Stimulated activated CD4-positive, alpha-beta T cell treated with anti-CD3 and anti-CD28 coated beads, Interleukin-4, amount 100 ng/mL, for 1 hour (primary cell): ENCODE measurements at places on chromosomes 13 and 19.

GRCh38 chr13:100872761-100873160, 198.2 kb upstream of the TMTC4 start:
- no peak for DNase-seq

DNA sequence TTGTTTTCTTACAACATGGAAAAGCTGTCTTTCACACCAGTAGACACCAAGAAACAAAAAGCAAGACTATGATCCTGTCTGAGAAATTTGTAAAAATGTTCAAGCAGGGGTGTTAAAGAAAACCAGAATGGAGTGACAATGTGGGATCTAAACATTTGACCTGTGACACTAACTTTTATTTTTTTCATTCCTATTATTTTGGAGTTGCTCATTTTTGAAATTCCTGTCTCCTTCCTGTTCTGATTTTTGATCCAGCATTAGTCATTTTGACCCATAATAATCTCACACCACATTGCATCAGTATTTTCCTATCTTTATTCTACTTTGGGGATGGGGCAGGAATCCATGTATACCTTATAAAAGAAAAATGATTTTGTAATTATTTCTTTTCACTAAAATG, 164.2 kb downstream of the DLEU7 start:
- no peak for DNase-seq

DNA sequence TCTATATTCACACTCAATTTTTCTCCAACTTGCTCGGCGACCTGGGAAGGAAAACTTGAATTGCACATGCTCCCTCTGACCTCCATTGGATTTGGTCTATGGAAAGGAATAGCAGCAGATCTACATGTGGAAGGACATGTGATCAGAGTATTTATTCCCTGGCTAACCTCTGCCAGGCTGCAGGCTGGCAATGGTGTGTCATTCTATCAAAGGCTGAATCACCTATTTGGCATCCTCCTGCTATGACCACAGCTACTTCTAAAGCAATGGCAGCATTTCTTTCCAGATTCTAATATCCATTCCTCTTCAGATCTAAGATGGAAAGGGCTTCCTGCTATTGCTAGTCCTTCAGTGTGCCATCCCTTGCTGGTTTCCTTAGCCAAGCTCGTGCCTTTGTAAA, 144.3 kb upstream of the FREM2 start:
- DNase-seq, result no peak

DNA sequence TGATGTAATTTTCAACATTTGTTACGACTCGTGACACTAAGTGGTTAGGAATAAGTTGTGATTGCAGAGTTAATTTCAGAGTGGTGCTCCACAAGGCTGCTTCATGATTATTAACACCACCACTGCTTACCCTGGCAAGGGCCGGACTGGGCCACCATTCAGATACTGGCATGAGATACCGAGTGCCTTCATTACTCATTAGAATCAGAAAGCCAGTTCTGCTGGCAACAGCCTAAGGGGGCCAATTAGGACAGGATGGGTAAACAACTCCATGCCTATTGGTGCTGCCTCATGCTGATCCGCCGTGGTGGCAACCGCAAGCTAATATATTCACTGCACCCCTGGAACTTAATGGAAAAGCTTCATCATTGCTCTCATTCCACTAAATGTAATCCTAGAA, 575.1 kb downstream of the EFNB2 start:
- DNase-seq, result no peak

- peak; percentile 82 for DNase-seq
These were observed 15.0 kb upstream of the PGLS start for GRCh38 chr19:17496337-17496997.

DNA sequence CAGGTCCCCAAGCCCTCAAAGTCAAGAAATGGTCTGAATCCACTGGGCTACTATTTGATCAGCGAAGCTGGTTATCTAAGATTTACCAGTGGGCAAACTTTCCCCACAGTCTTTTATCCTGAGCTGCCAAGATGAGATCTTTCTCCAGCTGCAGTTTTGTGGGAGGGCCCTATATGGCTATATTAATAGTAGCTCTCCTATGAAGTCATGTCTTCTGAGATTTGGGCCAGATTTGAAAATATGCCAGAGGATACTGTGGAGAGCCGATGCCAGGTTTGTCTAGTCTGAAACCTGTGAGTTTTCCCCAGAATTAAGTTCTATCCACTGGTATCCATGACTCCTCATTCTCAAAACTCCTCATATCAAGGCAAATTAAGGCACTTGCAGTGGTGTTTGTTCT, 173.2 kb downstream of the FLT1 start:
- no peak for DNase-seq

DNA sequence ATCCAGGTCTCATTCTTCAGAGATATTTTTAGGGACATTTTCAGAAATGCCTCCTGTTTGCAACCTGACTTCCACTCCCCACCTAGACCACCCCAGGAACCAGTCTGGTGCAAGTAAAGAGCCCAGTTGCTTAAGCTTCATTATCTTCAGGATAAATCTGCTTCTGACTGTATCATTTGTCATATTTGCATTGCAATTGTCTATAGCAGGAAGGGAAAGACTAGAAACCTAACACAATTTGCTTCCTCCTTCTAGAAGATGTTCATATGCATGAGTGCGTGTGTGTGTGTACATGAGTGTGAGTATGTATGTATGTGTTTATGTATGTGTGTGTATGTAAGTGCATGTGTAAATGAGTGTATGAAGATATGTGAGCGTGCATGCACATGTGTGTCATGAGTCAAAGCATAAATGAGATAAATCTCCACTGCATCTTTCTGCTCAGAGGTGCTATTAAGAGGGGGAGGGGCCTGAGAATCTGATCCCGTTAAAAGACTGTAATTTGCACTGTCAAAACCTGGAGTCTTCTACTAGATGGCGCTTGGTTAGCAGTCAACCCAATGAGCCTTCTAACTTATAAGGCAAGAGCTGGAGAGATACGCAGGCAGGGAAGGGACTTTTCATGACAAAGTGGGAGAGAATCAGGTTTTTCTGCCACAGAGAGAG, 178.8 kb upstream of the KL start:
- no peak for DNase-seq

DNA sequence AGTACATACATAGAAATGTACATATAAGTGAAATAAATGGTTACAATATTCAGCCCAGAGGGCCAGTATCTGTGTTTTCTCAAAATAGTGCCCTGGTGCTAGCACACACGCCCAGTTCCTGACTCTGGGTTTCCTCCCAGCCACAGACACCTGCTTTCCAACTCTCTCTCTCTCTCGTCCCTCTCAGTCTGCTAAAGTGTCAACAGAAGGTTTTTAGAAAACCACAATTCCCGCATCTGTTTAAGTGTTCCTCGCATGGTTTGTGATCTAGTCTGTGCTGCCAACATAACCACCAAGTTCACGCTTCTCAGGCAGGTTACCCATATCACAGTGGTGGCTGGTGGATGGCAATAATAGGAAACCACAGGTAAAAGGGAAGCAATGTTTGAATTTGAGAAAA, 17.8 kb upstream of the UPF3A start:
- DNase-seq, result no peak

DNA sequence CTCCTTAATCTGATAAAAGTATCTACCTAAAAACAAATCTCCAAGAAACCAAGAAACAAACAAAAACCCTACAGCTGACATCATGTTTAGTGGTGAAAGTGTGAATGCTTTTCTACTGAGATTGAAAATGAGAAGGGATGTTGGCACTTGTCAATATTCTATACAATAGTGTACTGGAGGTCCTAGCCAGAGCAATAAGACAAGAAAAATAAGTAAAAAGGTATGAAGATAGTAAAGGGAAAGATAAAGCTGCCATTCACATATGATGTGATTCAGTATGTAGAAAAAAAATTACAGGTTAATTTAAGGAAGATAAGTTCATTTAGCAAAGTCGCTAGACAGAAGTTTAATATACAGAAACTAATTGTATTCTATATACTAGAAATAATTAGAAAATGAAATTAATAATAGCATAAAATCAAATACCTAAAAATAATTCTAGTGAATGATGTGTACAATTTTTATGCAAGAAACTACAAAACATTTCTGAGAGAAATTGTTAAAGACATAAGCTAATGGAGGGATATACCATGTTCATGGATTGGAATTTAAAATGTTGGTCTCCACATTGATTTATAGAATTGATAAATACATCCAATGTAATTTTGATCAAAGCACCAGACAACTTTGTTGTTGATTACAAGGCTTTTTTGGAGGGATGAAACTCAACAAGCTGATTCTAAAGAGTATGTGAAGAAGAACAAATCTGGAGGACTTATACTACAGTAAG, 2.4 kb upstream of the SLC7A10 start:
- no peak for DNase-seq

DNA sequence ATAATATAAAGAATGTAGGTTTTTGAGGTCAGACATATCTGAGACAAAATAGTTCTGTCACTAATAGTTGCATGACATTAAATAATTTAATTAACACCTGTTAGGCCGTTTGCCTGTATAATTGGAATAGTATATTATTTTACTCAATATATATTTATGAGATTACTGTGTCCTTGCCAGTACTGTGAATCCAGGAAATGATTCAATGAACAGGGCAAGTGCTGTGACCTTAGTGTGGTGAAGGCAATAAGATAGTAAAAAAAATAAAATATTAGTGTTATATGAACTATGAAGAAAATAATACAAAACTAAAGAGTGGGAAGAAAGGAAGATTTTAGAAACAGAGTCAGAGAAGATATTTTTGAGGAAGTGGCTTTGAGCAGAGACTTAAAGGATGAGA, 403.7 kb downstream of the PCDH9 start:
- no peak for DNase-seq

- DNase-seq, result no peak
These were observed 4.7 kb downstream of the SPPL2B start for GRCh38 chr19:2333027-2333806.

- DNase-seq, result no peak
These were observed 56.4 kb upstream of the NPAS1 start for GRCh38 chr19:46963093-46963734.

- DNase-seq, result no peak
These were observed 28.4 kb downstream of the PSG1 start for GRCh38 chr19:42850981-42851717.

- peak; percentile 80 for DNase-seq
These were observed 559 bp upstream of the LENG9 start for GRCh38 chr19:54464044-54464629.

DNA sequence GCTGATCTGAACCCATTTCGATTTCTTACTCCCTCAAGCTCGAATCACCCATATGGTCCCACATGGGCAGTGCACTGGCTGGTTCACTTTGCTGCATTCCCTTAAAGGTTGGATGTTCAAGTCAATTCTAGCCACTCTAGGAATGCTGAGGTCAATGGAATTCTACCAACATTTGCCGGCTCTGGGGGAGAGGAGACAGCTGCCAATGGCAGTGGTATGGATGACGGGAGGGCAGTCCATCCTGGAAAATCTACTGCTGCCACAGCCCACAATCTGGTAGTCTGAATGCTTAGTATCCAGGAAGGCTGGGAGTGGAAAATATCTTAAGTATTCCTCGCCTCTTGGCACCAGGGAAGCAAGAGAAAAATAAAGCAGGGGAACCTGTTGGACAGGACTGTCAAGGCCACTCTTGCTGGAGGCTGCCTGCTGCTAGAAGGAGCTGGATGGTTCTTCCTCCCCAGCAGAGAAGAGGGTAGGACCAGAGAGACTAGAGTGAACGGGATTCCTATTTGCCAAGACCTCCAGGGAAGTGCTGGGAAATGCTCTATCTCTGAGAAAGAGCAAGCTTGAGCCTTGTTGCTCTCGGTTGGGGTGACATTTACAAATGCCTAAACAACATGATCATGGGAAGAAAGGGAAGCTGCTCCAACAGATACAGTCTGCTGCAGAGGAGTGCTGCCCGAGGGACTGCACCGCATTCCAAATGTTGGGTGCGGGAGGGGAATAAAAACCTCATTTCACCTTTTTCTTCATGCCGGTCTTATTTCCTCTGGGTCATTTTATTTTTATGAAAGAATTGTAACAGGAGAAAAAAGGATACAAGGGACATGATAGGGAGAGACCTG, 20.7 kb upstream of the HMGB1 start:
- no peak for DNase-seq

DNA sequence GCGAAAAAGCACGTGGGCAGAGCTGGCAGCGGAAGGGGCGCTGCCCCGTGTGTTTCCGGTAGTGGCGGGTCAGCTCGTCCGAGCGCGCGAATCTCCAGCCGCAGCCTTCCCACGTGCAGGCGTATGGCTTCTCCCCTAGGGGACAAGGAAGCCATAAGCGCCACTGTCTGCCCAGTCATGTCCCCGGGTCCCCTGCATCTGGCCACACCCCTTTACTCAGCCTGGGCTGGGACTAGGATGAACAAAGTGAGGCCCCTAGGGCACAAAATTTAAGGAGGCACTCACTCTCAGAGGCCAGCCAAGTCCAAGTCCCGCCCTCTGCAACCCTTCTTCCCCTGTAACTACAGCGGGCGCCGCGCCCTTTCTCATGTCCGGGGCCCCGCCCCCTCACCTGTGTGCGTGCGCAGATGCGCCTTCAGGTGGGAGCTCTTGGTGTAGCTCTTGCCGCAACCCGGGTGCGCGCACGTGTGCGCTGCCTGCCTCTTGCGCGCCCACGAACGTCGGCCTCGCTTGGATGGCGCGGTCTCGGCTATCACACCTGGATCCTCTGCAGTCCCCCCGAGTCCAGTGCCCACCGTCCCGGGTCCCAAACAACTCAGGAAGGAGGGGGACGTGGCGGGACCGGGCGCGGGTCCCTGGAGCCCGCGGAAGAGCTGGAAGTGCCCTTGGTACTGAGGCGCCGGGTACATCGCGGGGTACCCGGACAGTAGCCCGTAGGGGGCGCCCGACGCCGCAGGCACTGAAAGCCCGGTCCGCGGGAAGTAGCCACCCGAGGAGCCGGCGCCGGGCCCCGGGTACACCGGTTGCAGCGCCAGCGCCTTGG, 1.9 kb downstream of the KLF1 start:
- DNase-seq, result peak; percentile 91

DNA sequence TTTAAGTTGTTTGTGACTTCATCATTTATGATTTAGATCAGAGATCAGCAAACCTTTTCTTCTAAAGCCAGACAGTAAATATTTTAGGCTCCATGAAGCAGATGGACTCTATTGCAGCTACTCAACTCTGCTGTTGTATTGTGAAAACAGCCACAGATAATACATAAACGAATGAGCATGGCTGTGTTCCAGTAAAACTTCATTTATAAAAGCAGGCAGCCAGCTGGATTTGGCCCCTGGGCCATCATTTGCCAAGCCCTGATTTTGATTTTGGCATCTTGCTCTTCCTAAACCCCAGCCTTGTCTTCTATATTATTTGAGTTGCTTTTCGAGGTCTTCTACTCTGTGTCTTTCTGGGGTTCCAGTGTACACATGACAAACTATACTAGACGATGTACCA, 41.3 kb downstream of the RNASEH2B start:
- no peak for DNase-seq

GRCh38 chr19:6828698-6829633, 56.5 kb downstream of the VAV1 start:
- DNase-seq, result peak; percentile 37

- no peak for DNase-seq
These were observed 54.5 kb downstream of the NUFIP1 start for GRCh38 chr13:44934724-44935123.

GRCh38 chr13:72541674-72542073, 185.8 kb downstream of the MZT1 start:
- no peak for DNase-seq

DNA sequence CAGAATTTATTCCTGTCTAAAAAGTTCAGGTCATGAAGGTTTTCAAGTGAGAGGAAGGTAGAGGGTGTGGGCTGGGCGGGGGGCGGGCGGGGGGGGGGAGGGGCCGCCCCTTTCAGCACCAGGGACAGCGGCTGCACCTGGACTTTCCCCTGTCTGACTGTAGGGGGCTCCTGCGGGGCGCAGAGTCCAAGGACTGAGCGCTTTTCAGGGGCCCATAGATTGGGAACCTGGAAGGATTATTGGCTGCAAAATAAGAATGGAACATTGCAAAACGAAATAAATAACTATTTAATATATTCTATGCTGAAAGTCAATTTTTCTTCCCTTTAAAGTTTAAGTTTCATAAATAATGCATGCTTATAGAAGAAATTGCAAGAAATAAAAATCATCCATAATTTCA, 8.9 kb upstream of the CYP4F3 start:
- peak; percentile 14 for DNase-seq
